ENCODE measurements at places on chromosomes 6 and 20.

DNA sequence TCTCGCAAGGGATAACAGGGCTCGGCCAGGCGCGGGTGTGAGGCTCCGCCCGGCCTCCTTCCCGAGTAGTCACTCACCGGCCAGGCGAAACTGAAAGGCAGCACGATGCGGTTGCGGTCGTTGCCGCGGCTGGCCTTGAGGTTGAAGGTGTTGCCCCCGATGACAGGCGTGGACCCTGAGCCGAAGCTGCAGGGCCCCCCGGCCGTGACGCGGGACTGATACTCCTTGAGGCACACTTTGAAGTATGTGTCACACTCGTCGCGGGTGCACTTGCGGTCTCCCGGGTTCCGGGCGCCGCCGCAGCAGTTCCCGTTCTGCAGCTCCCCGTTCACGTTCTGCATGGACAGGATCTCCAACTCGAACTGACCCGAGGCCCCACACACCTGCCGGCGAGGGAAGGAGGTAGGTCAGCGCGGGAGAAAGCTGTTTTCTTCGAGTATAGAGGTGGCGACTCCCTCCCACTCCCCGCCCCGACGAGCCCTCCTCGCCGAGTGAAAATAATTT lies 1.1 kb downstream of the JAG1 start:
- DNase-seq: no peak

- no peak for DNase-seq
Measured at GRCh38 chr6:29702519-29703103, 20.6 kb upstream of the HLA-F start.

- DNase-seq: no peak
Measured at GRCh38 chr6:159720708-159721107, 6.6 kb upstream of the WTAP start.

GRCh38 chr20:41428285-41428684 lies 61.7 kb upstream of the EMILIN3 start:
- no peak for DNase-seq

- DNase-seq: no peak
Measured at GRCh38 chr6:38146021-38146733, 326.6 kb downstream of the ZFAND3 start.

DNA sequence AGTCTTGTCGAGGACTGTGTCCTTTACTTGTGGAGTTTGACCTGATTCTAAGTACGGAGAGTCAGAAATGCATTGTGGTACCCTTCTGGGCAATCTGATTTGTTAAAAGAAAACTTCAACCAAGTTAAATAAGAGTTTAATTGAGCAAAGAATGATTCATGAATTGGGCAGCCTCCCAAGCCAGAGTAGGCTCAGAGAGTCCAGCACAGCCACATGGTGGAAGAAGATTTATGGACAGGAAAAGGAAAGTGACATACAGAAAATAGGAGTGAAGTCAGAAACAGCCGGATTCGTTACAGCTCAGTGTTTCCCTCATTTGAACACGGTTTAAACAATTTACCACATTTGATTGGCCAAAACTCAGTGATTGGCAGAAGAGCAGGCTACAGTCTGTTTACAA lies 329.2 kb downstream of the DHX35 start:
- no peak for DNase-seq

All from NCI-H2081 treated with DMSO at 0.1 percent for 48 hours (cell line).